ENCODE measurements at places on chromosomes 5 and 9.

- no peak for DNase-seq
Observed at GRCh38 chr5:179143446-179143845, 83.3 kb downstream of the ZNF354C start.

DNA sequence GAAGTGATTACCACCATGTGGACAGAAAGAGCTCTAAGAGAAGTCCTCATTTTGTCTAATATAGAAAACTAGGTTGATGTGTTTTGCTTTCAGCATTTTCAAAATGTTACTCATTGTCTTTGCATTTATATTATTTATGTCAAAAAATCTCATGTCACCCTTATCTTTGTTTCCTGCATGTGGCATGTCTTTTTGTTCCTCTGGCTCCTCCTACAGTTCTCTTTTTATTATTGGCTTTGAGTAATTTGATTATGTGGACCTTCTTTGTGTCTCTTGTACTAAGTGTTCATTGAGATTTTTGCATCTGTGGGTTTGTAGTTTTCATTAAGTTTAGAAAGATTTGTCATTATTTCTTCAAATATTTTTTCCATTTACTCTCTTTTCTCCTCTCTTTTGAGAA is 58.8 kb downstream of the GNG10 start:
- no peak for DNase-seq

DNA sequence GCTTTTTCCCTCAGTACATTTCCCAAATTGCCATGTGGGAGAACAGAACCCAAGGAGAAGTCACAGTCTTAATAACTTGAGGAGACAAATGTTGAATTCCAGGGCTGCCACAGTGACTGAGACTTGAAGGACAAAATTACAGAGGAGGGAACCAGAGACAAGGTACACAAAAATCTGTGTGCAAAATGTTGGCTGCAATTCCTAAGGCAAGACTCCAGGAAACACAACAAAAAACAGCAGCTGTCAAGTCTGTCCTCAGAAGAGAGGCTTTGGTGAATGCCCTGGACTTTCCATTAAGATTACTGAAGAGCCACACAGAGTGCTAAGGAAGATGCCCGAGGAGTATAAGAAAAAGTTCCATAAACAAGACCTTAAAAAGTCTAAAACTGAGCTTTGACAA is 21.1 kb downstream of the AP3B1 start:
- no peak for DNase-seq

- no peak for DNase-seq
Observed at GRCh38 chr9:20848490-20848889, 164.4 kb downstream of the FOCAD start.

GRCh38 chr9:74953235-74953751 is 581 bp upstream of the C9orf40 start:
- no peak for DNase-seq

Measured in naive B cell (primary cell).